Lower leg skin (tissue), 4 donors: ENCODE measurements at places on chromosomes 6 and 20. TPM values are rescaled to one million over a fixed set of nuclear protein-coding genes. Genes with fewer than 3 reads are reported as not detected.

RNGTT gene
- 11.4 TPM for total RNA-seq

LY6G5C gene
- total RNA-seq, result not detected

PPP1R3G gene
- 0.88 TPM for total RNA-seq

PCK1 gene
- total RNA-seq, result 2.8 TPM

NR2E1 gene
- total RNA-seq, result not detected

SOX18 gene
- total RNA-seq, result 1.1 TPM

RAD21L1 gene
- 0.38 TPM for total RNA-seq

MRAP2 gene
- 2.7 TPM for total RNA-seq

SYTL3 gene
- 5.7 TPM for total RNA-seq

TRIM15 gene
- total RNA-seq, result 0.98 TPM

CPNE5 gene
- total RNA-seq, result not detected

LAMA2 gene
- 24.0 TPM for total RNA-seq

TMEM244 gene
- not detected for total RNA-seq

SRSF12 gene
- not detected for total RNA-seq

SPATS1 gene
- total RNA-seq, result not detected

TREM2 gene
- 0.46 TPM for total RNA-seq

KCNK16 gene
- not detected for total RNA-seq

WFDC5 gene
- 402 TPM for total RNA-seq

IPCEF1 gene
- 1.3 TPM for total RNA-seq

FBXL4 gene
- total RNA-seq, result 16.6 TPM

ULBP1 gene
- total RNA-seq, result 0.32 TPM

XKR7 gene
- total RNA-seq, result not detected

CALHM4 gene
- not detected for total RNA-seq
